ENCODE measurements at places on chromosomes 16 and 17.

DNA sequence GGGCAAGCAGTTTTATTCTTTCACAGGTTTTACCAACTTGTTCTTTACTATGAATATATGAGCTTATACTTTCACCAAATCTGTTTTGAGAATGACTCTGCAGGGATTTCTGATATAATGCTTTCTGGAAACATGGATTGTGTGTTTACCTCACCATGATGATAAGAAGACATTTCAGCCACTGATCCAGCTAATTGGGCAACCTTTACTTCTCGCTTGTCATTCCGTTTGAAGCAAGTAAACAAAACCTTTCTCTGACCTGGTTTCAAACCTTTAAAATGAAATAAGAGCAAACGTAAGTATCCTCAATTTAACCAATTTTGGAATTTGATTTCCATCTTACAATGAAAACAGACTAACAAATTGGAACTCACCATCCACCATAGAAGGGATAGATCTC, 13.7 kb downstream of the TOP2A start:
- no peak for DNase-seq

DNA sequence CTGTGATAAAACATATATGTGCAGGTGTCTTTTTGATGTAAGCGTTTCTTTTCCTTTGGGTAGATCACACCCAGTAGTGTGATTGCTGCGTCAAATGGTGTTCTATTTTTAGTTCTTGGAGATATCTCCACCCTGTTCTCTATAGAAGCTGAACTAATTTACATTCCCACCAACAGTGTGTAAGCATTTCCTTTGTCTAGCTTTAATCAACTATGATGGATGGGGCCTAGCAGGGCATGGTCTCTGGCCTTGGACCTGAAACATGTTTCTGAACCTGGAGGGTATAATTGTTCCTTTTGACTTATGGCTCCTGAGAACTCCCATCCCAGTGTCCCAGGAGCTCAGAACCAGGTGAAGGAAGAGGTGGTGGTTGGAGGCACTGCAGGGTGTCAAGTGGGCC, 93.9 kb downstream of the HAPSTR1 start:
- no peak for DNase-seq

DNA sequence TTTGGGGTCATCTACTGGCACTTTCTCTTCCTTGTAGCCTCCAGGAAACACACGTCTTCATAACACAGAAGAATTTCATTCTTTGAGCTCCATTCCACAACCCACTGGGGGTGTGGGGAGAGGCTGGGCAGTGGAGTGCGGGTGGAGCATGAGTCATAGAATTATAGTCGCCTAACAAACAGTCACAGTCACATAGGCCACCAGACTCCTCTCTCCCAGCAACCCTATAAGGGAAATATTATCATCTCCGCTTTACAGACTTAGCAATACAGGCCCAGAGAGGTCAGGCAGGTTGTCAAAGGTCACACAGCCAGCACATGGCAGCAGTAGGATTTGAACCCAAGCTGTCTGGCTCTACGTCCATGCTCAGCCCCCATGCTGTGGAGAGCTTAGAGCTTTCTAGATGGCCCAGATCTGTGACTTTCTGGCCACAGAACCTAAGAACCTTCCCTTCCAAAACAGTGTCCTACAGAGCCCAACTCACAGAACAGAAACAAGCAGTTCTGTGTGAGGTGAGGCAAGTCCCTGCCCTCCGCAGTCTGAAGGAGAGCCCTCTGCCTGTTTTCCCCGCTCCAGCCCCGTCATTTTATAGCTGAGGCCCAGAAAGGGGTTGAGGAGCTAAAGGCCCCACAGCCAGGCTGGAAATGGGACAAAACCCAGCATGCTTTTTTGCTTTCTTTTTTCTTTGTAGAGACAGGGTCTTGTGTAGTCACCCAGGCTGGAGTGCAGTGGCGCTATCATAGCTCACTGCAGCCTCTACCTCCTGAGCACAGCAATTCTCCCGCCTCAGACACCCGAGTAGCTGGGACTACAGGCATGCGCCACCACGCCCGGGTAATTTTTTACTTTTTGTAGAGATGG, 10.7 kb upstream of the LITAF start:
- DNase-seq: no peak

- no peak for DNase-seq
These were observed 1.7 kb downstream of the MLYCD start for GRCh38 chr16:83900571-83900970.

DNA sequence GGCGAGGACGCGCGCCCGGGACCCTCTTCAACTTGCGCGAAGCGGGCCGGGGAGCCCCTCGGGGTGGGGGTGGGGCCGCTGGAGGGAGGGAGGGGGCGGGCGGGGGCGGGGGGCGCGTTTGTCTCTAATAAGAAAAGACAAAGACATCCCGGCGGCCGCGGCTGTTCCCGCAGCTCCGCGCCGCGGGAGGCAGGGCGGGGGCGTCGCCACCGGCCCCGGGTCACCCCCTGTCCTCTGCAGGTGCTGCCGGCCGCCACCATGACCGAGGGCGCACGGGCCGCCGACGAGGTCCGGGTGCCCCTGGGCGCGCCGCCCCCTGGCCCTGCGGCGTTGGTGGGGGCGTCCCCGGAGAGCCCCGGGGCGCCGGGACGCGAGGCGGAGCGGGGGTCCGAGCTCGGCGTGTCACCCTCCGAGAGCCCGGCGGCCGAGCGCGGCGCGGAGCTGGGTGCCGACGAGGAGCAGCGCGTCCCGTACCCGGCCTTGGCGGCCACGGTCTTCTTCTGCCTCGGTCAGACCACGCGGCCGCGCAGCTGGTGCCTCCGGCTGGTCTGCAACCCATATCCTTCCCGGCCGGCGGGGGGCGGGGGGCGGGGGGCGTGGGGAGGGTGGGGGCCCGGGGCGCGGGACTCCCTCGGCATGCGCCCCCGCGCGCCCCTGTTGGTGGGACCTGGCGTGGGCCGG, 714 bp downstream of the CACNA1H start:
- no peak for DNase-seq
